Omental fat pad (tissue), 4 donors: ENCODE measurements at places on chromosomes 1 and 21. TPM values are rescaled to one million over a fixed set of nuclear protein-coding genes. Genes with fewer than 3 reads are reported as not detected.

RPS8 gene
- 2,684 TPM for total RNA-seq

FCAMR gene
- total RNA-seq, result not detected

LCE1B gene
- total RNA-seq, result not detected

CHIT1 gene
- 0.19 TPM for total RNA-seq

CLDN8 gene
- not detected for total RNA-seq

KCNJ15 gene
- 1.8 TPM for total RNA-seq

F5 gene
- 1.4 TPM for total RNA-seq

SLC26A9 gene
- not detected for total RNA-seq

CACNA1S gene
- total RNA-seq, result not detected

KCNK2 gene
- total RNA-seq, result 2.1 TPM

SLAMF8 gene
- 12.5 TPM for total RNA-seq

HES3 gene
- total RNA-seq, result not detected

CYP4A11 gene
- total RNA-seq, result not detected

TNNT2 gene
- total RNA-seq, result 2.0 TPM

CA6 gene
- not detected for total RNA-seq

OLIG2 gene
- not detected for total RNA-seq

TMEM82 gene
- total RNA-seq, result not detected

SPRR2B gene
- not detected for total RNA-seq

FCRL5 gene
- total RNA-seq, result 0.24 TPM

KRTAP13-2 gene
- not detected for total RNA-seq

ACP6 gene
- 15.1 TPM for total RNA-seq

RPTN gene
- not detected for total RNA-seq

PTPN7 gene
- total RNA-seq, result 2.9 TPM

IRF6 gene
- 1.2 TPM for total RNA-seq

FMO2 gene
- 138 TPM for total RNA-seq

ERICH3 gene
- total RNA-seq, result not detected

HSD3B2 gene
- total RNA-seq, result not detected

KCNQ4 gene
- 0.28 TPM for total RNA-seq

UBQLN4 gene
- total RNA-seq, result 16.2 TPM
